Activated CD4-positive, alpha-beta T cell treated with anti-CD3 and anti-CD28 coated beads, Interleukin-2, amount 10 ng/mL, durations not matched to agents 7 days and 5 days (primary cell): ENCODE measurements at places on chromosomes 3 and 15. TPM values are rescaled to one million over a fixed set of nuclear protein-coding genes. Genes with fewer than 3 reads are reported as not detected.

DNA sequence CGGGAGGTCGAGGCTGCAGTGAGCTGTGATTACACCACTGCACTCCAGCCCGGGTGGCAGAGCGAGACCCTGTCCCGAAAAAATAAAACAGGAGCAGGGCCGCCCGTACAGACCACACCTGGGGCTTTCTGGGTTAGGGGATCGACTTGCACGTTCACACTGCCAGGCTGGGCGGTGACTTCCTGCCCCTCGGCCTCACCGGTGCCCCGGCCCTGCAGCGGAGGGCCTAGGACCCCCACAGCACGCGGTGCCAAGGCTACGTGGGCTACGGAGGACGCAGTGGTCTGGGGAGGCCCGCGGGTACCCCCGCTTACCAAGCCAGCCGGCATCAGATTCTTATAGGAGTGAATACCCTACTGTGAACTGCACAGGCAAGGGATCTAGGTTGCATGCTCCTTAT lies 11.6 kb upstream of the TTC14 start:
- DNase-seq, result no peak

DNA sequence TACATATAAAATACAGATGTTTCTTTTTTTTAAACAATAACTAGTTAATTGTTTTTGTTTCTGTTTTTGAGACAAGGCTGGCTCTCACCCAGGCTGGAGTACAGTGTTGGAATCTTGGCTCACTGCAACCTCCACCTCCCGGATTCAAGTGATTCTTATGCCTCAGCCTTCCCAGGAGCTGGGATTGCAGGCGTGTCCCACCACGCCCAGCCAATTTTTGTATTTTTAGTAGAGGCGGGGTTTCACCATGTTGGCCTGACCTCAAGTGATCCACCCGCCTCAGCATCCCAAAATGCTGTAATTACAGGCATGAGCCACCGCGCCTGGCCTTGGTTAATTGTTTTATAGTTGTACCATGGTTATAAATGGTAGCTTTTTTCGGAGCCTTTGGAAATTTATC lies 72.3 kb downstream of the PIAS1 start:
- DNase-seq, result no peak

GRCh38 chr3:55823001-55823400 lies 335.9 kb upstream of the WNT5A start:
- DNase-seq, result no peak

DNA sequence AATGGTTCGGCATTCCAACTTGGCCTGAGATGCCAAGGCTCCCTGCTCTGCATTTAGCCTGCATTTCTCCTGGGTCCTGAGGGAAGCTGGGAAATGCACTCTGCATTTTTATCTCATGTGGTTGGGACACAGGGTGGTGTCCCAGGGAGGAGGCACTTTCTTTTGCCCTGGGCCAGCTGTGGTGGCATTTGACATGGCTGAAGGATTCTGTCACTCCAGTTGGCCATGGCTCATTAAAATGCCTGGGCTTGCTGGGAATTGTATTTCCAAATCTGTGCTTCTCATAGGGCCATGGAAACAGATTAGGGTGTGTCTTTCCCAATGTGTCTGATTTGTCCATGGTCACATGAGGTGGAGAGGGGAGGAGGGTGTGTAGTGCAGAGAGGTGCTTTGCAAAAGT lies 128.3 kb upstream of the RGMA start:
- DNase-seq, result no peak

DNA sequence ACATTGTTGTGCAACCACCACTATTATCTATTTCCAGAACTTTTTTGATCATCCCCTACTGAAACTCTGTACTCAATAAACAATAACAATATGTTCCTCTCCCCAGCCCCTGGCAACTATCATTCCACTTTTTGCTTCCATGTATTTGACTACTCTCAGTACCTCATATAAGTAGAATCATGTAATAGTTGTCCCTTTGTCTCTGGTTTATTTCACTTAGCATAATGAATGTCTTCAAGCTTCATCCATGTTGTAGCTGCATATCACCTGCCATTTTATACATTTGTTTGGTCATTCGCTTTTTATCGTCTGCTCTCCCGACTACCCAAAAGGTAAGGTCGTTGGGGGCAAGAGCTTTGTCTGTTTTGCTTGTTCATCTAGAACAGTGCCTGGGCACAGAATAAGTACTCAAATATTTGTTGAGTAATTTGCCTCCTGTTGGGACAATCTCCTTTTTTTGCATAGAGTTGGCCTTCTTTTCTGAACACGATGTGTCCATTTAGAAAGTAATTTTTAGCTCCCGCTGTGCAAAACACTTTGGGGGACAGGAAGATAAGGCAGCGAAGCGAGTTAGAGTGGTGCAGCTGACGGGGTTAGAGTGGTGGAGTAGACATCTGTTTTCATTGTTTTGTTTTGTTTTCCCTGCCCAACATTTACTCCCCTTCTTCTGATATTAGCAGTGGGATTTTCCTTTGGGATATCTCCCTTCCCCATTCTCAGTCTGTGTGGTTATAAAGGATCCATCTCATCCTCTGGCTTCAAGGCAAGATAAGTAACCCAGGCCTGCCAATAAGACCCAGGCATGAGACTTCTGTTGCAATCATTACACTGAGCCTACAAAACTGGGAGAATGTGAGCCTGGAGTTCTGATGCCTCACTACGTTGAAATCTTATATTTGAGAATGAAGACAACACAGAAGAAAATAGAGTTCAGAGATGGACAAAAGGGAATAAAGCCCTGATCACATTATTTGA lies 83.4 kb upstream of the RNU6-1 start:
- DNase-seq, result no peak

The HYKK gene
- total RNA-seq, result 3.7 TPM

DNA sequence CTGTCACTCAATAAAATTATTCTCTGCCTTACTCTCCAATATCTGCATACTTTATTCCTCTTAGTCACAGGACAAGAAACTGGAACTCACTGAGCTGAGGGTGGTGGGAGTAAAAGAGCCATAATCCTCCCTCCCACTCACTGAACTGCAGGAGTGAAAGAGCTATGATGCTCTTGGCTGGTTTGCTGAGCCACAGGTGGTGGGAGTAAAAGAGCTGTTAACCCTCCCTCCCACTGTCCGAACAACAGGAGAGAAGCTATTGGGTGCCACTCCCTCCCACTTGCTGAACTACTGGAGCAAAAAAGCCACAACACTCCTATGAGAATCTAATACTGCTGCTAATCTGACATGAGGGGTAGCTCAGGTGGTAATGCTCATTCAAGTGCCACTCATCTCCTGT lies 391.0 kb downstream of the NSUN3 start:
- DNase-seq, result no peak

- no peak for DNase-seq
Observed at GRCh38 chr15:23687143-23687470, at the start of gene NDN. Gene NDN, minus strand, starts transcription at chr15:23687305. Its CDS starts 88 bp downstream, at chr15:23687217.

DNA sequence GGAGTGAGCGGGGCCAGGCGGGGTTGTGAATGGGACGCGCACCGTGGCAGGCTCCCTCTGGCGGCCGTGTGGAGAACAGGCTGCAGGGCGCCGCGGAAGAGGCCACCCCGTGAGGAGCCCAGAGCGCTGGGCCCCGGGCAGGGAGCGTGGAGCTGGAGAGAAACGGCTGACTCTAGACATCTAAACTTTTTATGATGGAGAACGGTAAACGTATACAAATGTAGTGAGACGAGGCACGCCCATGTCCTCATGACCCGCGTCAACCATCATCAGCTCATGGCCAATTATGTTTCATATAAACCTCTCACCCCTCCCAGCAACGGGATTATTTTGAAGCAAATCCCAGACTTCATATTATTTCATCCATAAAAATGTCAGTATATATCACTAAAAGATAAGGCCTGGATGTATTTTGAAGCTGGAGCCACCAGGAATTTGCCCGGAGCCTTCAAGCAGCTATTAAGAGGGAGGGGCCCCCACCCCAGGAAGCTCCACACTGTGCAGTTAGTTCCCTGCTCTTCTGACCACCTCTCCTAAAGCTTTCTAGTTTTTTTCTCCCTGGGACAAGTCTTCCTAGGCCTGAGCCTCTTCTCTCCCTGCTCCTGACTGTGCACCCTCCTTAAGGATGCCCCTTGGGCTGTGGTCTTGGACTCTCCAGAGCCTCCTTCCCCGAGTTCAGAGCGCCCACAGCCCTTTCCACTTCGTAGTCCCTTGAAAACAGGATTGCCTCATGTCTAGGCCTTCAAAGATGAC lies 149.5 kb downstream of the SMAD6 start:
- DNase-seq, result peak; percentile 79

- no peak for DNase-seq
Observed at GRCh38 chr3:156341332-156341731, 213.6 kb downstream of the SSR3 start.

GRCh38 chr3:186090901-186091300 lies 18.0 kb downstream of the ETV5 start:
- DNase-seq, result no peak
